ENCODE measurements at places on chromosomes 3 and 15.

DNA sequence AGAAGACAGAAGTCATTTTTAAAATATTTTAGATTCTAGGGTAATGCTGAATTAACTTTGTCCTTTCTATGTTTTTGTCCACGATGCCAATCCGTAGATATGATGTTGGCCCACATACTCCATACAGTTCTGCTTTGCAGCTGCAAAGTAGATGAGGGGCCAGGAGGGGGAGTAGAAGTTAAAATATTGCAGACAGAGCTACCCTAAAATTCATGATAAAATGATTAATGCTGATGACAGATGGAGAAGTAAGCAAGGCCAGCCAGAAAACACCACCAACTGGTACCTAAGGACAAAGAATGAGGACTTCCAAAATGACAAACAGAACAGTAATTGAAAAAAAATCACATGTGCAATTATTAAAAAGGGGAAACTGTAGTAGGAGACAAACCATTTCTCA lies 756.6 kb upstream of the ARPP21 start:
- DNase-seq: no peak

- no peak for DNase-seq
Observed at GRCh38 chr3:128173200-128173599, 19.9 kb downstream of the EEFSEC start.

- DNase-seq: no peak
Observed at GRCh38 chr3:35688826-35689225, 49.5 kb downstream of the ARPP21 start.

DNA sequence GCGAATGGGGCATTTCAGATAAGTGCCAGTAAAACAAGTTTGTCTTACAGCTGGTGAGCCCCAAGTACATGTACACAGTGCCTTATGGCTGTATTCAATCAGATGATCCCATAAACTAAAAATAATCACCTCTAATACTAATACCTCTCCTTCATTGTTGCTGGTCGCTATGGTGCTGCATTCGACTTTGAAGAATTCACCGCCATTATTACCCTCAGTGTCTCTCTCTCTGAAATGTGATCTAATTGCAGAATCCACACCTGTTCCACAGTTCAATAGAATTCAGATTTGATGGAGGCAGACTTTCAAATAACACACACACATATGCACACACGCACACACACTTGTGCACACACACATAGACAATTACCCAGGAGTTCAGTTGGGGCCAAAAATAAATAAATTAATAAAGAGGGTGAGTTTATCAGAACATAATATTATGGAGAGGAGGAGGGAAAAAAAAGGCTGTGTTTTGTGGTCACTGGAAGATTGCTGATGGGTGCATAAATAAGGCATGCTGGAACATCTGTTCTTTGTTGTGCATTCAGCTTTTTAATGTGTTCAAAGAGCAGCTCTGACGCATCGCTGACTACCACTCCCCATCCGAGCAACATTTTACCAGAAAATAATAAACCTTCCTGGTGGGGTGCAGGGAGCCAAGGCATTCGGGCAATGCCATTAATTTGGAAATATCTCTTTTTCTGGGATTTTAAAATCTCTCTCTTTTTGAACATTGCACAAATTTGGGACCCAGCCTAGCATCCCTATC lies 235.7 kb downstream of the SATB1 start:
- DNase-seq: no peak

GRCh38 chr3:110579840-110580550 lies 491.6 kb upstream of the NECTIN3 start:
- DNase-seq: no peak

DNA sequence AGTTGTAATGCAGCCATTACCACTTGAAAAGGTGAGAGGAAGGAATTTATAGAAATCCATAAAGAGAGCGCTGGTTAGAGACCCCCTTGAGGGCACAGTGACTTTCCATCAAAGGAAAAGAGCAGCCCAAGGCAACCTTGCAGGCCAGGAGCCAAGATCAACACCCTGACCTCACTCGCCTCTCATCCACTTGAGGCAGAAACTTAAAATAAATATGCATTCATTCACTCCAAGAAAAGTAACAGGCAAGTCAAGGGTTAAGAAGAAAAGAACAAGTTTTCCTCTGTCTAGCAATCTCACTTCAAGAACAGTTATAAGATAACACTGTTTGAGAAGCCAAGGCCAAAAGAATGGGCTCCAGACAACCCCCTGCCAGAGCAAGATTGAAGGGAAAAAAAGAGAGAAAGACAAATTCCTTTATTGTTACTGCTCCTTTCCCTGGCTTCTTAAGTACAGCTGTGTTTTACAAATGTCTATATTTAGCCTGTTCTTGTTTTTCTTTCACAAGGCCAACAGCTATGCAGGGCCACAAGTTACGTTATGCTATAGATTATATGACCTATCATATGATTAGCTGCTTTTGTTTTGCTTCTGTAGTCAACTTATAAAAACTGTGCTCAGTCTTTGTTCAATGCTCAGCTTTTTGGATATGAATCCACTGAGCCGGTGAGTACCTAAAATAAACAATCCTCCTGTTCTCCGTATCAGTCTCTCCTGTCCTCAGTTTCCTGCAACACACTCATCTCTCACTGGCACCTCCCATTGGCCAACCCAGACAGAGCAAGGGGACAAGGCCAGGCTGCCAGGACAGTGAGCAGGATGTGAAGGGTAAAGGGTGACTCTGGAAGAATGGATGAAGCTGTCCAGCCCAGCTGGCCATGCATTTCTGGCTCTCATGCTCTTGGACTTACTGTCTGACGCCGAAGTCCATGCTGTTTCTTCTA lies 15.8 kb upstream of the SSUH2 start:
- no peak for DNase-seq

GRCh38 chr15:68340726-68341671 lies 63.5 kb downstream of the FEM1B start:
- DNase-seq: no peak

GRCh38 chr3:45635475-45636256 lies 41.1 kb downstream of the LIMD1 start:
- DNase-seq: peak; percentile 56

DNA sequence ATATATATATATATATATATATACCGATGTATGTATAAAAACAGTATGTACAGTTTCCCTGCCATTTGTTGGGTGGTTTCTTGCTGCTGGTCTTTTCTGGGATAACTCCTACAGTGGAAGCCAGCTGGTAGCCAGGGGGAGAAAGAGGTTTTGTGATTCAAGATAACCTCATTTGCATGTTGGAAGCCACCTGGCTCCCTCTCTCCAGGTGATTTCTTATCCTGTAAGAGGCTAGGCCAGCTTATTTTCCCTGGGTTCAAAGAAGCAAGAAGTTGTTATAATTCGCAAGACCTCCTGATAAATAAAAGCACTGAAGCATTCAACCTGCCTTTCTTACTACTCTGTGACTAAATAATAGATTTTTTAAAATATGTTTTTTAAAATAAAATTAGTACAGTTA lies 443.3 kb downstream of the VGLL3 start:
- no peak for DNase-seq

DNA sequence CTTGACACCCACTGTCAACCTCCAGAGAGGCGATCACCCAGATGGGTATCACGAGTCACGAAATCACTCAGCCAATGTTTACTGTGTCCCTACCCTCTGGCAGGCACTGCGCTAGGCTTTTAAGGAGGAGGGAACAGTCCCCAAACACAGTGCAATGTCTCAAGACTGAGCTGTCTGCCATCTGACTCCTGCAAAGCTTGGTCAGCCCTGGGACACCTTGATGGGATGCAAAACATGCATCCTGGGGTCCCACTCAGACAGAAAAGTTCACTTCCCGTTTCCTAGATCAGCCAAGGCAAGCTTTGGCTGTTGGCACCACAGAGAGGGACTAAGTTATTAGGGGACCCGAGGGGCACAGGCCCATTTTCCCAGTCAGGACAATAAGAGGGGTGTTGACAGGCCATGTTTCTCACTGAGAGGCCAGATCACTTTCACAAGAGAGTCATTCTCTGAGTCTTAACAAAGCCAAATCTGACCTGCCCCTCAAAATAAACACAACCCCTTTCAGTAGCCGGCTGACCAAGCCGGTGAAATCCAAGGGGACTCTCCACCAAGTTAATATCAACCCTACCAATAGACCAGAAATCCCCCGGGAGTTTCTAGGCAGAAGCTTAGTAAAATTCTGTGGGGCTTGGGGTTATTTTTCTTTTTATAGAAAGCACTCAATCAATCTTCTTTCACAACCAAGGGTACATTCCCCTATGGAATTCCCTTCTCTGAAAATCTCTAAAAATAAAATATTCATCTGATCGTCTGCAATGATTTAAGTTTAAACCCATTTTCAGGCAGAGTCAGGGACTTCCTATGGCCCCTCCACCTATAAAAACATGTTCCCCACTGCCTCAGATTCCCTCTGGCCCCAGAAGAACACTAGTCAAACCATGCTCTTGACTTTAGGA lies 3.5 kb downstream of the RFTN1 start:
- DNase-seq: no peak

- DNase-seq: no peak
Observed at GRCh38 chr15:47194718-47195117, 522.6 kb upstream of the SEMA6D start.

DNA sequence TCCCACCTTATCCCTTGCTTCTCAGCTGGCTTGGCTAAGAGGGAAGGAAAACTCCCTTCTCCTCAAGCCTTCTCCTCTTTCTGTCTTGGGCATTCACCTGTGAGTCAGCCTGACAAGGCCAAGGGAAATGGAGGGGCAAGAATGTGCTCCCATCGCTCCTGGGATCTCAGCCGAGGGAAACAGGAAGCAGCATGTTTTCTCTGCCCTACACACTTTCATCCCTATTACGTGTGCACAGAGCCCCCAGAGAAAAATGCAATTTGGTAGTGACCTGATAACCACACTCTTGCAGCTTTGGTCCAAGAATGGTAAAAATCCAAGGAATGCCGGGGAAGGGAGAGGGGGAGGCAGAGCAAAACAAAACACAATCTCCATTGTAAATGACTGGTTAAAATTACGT lies 32.9 kb upstream of the MTMR10 start:
- peak; percentile 72 for DNase-seq

DNA sequence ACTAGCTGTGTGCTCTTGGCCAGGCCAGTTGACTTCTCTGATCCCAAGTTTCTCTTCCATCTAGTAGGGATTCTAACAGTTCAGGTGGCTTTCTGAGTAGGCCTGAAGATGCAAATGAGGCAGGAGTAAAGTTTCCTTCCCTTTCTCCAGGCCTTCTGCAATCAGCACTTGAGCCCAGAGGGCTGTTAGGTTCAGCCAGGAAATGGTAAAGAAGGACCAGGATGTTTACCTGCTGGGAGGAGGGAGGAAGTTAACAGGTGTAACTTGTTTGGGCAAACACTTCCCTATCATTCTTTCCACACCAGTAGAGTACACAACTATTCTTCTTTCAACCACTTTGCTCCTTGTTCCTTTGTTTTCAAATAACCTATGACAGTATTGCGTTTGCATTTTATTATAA lies 13.3 kb upstream of the TNFSF10 start:
- no peak for DNase-seq

GRCh38 chr3:189132839-189133238 lies 38.9 kb upstream of the TPRG1 start:
- no peak for DNase-seq

DNA sequence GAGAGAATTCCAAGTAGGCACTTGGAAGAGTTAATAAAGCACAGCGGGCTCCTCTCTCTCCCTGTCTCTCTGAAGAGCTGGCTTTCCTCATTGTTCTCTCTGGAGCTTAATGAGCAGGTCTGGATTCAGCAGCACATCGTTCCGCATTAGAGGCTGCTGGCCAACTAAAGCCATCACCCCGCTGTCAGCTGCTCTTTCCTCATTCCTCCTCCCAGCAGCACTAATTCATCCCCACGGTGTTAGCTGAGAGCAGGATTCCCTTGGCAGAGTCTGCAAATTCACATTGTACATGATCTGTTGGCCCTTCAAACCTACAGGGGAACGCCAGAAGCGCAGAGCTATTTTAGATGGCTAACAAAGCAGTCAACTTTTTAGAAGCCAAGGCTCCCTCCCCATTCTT lies 44.2 kb downstream of the SGO1 start:
- DNase-seq: no peak

- no peak for DNase-seq
Observed at GRCh38 chr3:80263260-80263659, 495.5 kb upstream of the ROBO1 start.

DNA sequence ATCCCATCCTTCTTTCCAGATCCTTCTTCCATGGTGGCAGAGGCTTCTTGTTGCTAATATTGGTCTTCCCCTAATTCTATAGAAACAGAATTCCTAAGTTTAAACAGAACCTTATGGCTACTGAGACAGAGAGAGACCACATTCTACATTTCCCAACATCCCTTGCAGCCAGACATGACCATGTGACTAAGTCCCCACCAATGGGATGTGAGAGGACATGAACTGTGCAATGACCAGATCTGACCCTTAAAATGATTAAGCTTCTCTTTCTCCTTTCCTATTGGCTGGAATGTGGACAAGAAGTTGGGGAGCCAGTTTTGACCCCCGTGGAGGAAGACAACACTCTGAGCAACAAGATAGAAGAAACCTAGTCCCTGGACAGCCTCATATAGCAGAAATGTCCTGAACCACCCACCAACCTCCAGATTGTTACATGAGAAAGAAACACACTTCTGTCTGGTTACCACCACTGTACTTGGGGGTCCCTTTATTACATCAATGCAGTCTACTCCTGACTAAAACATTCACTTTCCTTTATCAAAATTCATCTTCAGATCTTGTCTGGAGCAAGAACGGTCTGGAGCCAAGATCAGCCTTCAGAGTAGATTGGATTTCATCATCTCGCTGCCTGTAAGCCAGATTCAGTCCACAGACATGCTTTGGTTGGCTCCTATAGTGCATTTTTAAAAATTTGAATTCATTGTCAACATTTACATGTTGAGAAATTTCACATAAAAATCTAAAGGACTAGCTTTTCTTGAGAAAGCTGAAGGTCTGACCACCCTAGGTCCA lies 183.9 kb downstream of the SHQ1 start:
- no peak for DNase-seq

- DNase-seq: no peak
Observed at GRCh38 chr3:7787871-7788828, 713.5 kb upstream of the LMCD1 start.

DNA sequence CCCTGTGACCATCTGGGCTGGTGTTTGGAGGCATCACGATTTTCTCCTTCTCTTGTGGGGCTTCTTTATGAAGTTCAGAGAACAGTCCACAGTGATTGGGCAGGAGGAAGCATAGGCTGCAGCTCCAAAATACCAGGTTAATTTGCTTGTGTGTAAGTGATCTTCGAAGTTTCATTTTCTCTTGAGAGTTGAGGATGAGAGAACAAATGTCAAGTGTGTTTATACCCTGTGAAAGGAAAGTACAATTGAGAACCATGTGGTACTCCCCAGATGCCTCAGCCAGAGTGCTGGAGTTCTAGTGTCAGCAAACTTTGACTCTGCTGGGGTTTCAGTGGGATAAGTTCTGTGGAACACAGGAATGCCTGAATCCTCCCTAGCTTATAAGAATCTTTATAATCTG lies 357.1 kb upstream of the CFAP20DC start:
- DNase-seq: no peak

DNA sequence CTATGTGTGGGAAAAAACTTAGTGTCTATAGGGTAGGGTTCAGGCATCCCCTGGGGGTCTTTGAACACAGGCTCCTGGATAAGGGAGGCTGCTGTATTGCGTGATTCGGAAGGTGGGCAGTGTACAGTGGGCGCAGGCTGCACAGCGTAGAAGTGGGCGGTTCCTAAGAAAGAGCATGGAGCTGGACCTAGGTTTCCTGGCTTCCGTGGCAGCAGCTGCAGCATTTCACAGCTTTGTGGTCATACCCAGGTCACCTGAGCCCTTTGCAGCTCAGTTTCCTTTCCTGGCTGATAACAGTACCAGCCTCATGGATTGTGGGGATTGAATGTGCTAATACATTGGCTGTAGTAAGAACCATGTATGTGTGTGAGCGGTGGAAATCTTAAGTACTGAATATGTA lies 22.2 kb downstream of the CFAP100 start:
- no peak for DNase-seq
